Glutamatergic neuron (in vitro differentiated cells): ENCODE measurements at places on chromosomes 12 and 14.

- H3K36me3 ChIP-seq = no peaks in the 10 kb centered on the region
- H3K4me3 ChIP-seq = no peak overlapping the region
- H3K4me1 ChIP-seq = peaks cover 7% of the 10 kb centered on the region
- no peak overlapping the region for H3K27ac ChIP-seq
- DNase-seq = no peak
Observed at GRCh38 chr12:53560912-53561589, 53.8 kb upstream of the NPFF start.

DNA sequence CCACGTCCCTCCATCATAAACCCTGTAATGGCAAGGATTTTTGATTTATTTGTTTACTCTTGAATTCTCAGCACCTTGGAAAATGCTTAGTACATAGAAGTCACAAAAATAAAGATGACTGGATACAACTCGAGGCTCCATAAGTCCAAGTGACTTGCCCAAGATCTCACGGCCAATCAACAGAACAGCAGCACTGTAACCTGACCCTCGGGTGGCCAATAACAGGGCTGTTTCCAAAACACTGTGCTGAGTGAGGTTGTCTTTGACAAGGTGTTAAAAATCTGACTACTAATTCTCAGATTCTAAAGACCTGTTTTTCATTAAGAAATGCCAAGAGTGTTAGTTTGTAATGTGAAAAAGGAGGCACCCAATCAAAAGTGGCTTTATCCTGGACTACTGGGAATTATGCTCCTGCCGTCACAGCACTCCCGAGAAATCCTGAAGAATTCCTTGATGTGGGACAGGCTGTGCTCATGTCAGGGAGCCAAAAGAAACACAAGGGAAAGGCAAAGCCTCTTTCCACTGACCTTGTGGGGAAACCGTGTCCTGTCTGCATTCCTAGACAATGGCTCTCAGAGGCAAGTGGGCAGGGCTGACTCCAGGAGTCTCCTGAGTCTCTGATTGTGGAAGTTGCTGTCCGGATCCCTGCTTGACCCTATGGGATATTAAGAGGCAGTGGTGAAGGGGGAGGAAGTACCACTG is 204.7 kb upstream of the PELI2 start:
- peaks cover 3% of the 10 kb centered on the region for H3K27me3 ChIP-seq
- no peak overlapping the region for H3K4me3 ChIP-seq
- peaks cover 16% of the 10 kb centered on the region for H3K4me1 ChIP-seq
- DNase-seq = no peak
- H3K36me3 ChIP-seq = peaks cover 9% of the 10 kb centered on the region

GRCh38 chr14:94312481-94313246 is 10.5 kb downstream of the SERPINA6 start:
- no peak for DNase-seq
- H3K27me3 ChIP-seq = peaks cover 2% of the 10 kb centered on the region
- H3K4me3 ChIP-seq = no peak overlapping the region

GRCh38 chr12:102379346-102380162 is 100.8 kb downstream of the IGF1 start:
- peaks cover 4% of the 10 kb centered on the region for H3K36me3 ChIP-seq
- no peaks in the 10 kb centered on the region for H3K27me3 ChIP-seq
- H3K27ac ChIP-seq = no peak overlapping the region
- no peak for DNase-seq
- H3K4me1 ChIP-seq = no peaks in the 10 kb centered on the region

DNA sequence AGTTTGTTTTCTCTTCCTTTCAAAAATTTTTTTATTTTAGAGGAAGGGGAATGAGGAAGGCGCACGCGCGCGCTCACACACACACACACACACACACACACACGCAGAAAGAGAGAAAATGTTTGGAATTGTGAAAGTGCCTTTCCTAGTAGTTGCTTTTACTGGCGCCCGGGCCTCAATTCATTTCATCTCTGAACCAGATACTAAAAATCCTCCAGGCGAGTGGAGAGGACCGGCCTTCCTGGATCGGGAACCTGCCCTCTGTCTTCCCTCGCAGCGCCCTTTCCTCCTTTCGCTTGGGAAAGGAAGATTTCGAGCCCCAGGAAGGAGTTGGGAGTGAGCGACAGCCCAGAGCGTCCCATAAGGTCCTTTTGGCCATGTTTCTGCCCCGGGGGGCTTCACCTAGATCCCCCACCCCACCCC is 7.8 kb upstream of the TBX3 start:
- no peak overlapping the region for H3K4me3 ChIP-seq
- H3K27ac ChIP-seq = no peak overlapping the region
- H3K4me1 ChIP-seq = no peaks in the 10 kb centered on the region
- no peak for DNase-seq
- H3K36me3 ChIP-seq = no peaks in the 10 kb centered on the region
- peaks cover 66% of the 10 kb centered on the region for H3K27me3 ChIP-seq

GRCh38 chr14:99809859-99810558 is 16.8 kb downstream of the EML1 start:
- H3K36me3 ChIP-seq = no peaks in the 10 kb centered on the region
- no peak overlapping the region for H3K4me3 ChIP-seq
- H3K4me1 ChIP-seq = peaks cover 42% of the 10 kb centered on the region

DNA sequence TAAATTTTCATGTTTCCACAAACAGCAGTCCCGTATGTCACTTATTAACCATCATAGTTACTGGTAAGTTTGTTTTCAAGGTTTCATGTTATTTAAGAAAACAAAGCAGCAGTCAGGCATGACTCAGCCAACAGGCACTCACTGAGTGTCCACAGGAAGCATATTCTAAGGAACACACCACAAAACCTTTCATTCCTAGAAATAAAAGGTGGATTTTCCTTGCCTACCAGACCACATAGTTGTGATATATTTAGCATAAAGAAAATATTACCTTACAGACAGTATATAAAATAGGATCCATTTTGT is 143.3 kb upstream of the AVPR1A start:
- no peaks in the 10 kb centered on the region for H3K4me1 ChIP-seq
- no peak overlapping the region for H3K4me3 ChIP-seq
- no peak overlapping the region for H3K27ac ChIP-seq
- no peaks in the 10 kb centered on the region for H3K36me3 ChIP-seq
- DNase-seq = no peak

DNA sequence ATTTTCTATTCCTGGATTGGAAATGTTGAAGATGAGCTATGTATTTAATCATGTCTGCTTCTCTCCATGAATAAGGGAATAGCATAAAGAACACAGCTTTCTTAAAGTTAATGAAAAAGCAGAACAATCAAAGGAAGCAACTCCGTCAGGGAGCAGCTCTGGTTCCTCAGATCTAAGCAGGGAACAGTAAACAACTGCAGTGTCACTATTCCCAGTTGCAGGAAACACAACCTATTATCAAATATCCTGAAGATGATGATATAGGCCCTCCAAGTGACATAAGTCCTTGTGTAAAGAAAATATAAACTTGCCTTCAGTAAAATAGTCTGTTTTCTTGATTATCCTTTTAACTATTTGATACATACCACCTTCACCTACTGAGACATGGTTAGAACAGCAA is 228.1 kb downstream of the KCNC2 start:
- H3K36me3 ChIP-seq = no peaks in the 10 kb centered on the region
- H3K4me1 ChIP-seq = no peaks in the 10 kb centered on the region
- no peak for DNase-seq
- H3K4me3 ChIP-seq = no peak overlapping the region
- H3K27me3 ChIP-seq = peaks cover 2% of the 10 kb centered on the region

DNA sequence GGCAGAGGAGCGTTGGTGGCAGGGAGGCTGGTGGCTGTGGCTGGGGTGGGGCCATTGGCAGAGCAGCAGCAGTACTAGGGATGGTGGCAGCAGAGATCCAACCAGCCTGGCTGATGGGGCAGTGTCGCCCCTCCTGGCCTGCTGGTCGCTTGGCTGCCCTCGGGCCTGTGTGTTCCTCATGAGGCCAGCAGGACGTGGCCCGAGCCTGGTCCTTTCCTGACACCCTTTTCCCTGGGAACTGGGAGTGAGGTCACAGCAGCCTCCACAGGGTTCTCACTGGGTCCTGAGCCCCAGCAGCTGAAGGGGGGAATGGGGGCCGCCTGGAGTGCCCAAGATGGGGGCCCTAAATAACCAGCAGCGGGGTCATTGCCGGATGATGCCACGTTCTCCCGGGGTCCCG is 46.1 kb downstream of the KIF26A start:
- peaks cover 4% of the 10 kb centered on the region for H3K27me3 ChIP-seq
- no peak overlapping the region for H3K27ac ChIP-seq
- no peak overlapping the region for H3K4me3 ChIP-seq
- no peaks in the 10 kb centered on the region for H3K36me3 ChIP-seq
- DNase-seq = no peak
